ENCODE measurements at places on chromosomes 1 and 21.

- no peak for DNase-seq
Observed at GRCh38 chr1:154133256-154133655, 21.6 kb downstream of the NUP210L start.

DNA sequence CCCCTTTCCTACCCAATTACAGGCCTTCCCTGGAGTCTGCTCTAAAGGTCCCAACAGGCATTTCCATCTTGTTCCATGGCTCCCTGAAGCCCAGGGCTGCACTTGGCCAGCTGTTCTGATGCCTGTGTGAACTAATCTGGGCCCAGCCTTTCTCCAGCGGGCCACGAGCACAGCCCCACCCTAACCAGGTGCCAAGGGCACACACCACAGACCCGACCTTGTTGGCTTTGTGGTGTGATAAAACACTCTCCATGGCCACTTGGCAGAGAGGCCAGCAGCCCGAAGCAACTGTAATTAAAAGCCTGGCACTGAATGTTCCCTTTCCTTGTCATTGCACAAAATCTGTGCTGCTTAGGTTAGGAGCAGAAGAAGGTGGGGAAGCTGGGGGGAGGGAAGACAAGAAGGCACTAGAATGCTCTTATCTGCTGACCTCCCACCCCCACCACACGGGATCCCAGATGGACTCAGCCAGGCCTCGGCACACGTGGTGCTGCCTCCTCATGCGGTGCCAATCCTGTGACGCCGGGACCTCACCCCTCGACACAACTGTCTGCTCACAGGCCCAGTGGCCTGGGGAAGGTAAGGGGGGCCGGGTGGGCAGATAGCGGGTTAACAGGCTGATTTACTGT, 9.9 kb downstream of the HCRTR1 start:
- peak; percentile 72 for DNase-seq

DNA sequence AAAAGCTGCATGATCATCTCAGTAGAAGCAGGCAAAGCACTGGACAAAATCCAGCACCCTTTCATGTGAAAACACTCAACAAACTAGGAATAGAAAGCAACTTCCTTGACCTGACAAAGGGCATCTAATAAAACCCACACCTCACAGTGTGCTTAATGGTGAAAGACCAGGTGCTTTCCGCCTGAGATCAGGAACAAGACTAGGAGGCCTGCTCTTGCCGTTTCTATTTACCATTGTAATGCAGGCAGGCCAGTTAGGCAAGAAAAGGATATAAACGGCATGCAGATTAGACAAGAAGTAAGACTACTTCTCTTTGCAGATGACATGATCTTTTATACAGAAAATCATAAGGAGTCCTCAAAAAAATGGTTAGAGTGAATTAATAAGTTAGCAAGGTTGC, 37.2 kb downstream of the SLC37A1 start:
- no peak for DNase-seq

DNA sequence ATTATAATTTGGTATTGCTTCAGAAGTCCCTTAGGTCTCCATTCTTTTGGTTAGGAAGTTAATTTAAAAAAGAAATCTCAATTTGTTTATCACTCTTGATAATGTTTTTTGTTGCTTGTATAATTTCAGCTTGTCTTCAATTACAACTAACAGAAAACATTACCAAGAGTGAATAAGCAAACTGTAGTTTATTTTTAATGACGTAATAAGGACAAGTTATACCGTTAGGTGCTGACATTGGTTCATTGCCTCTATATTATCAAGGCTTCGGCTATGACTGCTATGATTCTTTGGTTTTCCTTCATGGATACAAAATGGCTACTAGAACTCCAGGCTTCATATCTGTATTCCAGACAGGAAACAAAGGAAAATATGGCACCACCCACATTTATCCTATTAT, 220.6 kb downstream of the PTGER3 start:
- no peak for DNase-seq

DNA sequence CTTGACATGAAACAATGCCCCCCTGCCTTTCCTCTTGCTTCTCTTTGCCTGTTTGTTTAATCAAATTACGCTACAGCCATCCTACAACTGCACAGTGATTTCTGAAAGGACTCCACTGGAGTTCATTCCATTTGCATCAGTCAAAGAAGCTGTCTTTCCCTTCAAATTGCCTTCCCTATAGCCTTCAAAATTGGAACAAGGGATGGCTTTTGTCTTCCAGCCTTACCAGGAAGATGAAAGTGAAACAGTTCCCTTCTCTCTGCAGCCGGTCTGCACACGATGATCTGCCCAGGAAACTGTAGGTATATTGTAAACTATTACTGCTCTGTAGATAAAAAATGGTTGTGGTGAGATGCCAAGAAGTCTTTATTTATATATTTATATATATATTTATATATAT, 65.6 kb upstream of the ETS2 start:
- no peak for DNase-seq

- no peak for DNase-seq
Observed at GRCh38 chr1:207188901-207189300, 84.9 kb downstream of the C4BPA start.

GRCh38 chr1:97797403-97798183, 123.2 kb downstream of the DPYD start:
- peak; percentile 5 for DNase-seq

DNA sequence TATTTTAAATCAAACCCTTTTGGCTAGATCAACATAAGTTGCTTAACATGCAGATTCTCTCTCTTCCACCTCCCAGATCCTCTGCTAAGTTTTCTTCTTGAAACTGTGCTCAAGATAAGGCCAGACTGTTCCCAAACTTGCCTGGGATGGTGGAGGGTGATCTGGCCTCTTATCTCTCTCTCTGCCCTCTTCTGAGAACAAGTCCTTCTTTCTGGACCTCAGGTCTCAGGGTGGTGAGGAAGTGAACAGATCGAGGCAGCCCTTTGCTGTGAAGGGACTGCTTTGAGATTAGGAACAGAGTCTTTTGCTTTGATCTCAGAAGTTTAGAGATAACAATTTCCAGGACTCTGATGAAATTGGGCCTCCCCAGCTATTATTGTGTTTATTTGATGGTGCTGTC, 70.7 kb downstream of the HUNK start:
- no peak for DNase-seq

DNA sequence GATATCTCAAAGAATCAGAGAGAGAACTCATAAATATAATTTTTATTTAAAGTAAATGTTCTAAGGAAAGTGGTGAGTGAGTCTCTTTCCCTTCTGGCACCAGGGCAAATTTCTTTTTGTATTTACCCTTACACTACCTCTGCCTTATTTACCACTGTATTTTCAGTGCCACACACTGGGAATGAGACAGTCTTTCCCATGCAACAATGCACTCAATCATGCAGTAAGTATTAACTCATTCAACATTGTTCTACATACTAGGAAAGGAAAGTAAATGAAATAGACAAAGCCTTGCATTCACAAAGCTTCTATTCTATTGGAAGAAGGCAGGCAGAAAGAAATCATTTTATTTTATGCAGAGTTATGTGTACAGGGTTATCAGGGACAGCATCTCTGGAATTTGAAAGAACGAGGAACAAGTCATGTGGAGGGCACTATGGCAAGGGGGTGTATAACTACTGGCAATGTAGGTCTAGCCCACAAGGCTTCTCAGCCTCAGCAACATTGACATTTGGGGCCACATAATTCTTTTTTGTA, 129.8 kb upstream of the PRDX6 start:
- no peak for DNase-seq

DNA sequence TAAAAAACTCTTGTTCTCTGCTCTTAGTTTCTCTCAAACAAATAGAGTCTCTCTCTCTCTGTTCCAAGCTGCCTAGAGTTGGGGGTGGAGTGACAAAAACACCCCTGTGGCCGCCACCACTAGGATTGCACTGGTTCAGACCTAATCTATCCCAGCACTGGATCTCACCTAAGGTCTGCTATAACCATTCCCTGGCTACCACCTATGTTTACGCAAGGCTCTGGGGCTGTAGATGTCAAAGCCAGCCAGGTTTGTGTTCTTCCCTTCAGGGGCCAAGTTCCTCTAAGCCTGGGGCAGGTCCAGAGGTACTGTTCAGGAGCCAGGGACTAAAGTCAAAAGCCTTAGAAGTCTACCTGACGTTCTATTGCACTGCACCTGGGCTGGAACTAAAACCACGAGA, 12.8 kb upstream of the CYP2J2 start:
- DNase-seq = no peak

DNA sequence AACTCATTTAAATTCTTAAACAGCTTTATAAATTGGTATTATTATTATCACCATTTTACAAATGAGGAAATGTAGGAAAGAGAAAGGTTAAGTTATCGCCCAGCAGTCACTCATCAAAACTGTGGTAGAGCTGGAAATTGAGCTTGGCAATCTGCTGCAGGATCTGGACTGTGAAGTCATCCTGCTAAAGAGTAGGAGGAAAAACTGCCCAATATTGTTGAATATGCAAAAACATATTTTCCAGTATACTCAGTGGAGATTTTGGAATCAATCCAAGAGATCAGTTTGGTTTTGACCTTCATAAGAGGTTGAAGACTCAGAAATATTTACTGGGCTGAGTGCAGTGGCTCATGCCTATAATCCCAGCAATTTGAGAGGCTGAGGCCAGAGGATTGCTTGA, 16.9 kb upstream of the RC3H1 start:
- DNase-seq = no peak

DNA sequence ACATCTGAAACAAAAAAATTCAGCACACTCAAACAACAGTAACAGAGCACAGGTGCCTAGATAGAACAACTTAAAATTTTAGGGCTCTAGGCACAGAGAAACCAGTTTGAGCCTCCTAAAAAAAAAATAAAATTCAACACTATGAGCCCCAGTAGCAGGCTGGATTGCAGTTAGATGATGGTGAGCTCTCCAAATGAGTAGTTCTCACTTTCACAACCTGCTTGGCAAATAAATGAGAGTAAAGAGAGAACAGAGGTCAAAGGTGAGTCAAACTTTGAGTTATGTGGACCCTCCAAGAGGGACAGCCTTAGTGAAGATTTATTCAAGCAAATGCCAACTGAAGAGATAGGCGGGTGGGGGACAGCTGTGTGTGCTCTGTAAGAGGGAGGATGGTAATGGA, 3.6 kb downstream of the BEND5 start:
- no peak for DNase-seq

GRCh38 chr1:92045766-92046495, 16.1 kb downstream of the EPHX4 start:
- DNase-seq = no peak

GRCh38 chr1:76281306-76281705, 206.8 kb downstream of the ST6GALNAC3 start:
- DNase-seq = peak; percentile 20

GRCh38 chr1:243841507-243841906, 8.5 kb downstream of the AKT3 start:
- no peak for DNase-seq

- DNase-seq = no peak
Observed at GRCh38 chr1:203935321-203935720, 73.9 kb downstream of the SNRPE start.

- no peak for DNase-seq
Observed at GRCh38 chr1:150843474-150843873, 32.9 kb downstream of the ARNT start.

DNA sequence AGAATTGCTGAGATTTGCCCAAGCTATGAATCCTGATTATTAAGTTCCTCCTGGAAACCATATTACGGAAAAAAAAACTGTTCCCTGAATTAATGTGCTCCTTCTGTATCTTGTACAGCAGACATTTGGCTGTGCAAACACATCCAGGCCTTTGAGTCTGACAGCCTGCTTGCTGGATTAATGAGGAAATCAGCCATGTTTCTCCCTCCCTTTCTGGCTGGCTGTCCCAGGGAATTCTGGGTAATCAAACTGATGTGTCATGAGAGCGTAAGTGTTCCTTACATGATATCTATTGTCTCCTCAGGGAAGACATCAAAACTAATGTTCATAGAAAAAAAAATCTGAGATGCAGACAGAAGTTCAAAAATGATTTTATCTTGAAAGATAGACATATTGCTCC, 18.8 kb downstream of the PGBD5 start:
- peak; percentile 17 for DNase-seq
